Forelimb muscle (tissue), 1 donor: ENCODE measurements at places on chromosomes 1 and 21.
A peak's percentile ranks its signal among the peaks of the same experiment; 100 is the strongest.

GRCh38 chr1:183248989-183249691 is 63.1 kb downstream of the LAMC2 start:
- DNase-seq = no peak

DNA sequence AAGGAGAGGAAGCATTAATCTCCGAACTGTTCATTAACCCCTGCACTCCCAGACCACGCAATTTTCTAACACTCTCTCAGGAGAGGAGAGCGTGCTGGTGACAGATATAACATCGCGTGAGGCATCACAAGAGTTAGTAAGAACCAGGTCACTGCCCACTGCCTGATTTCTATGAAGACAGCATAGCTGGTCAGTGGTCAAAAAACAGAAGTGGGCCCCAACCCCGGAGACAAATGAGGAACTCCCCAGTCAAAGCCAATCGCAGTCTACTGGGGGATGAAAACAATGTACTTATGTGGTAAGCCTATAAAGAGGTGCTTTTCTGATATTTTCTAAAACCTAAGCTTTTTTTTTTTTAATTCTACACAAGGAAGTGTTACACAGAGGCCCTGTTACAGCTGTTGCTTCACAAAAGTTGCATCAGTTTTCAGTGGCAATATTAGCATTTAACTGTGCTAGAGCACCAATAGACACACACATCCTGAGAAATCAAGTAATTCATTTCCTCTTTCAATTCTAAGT is 231.8 kb upstream of the IRF2BP2 start:
- no peak for DNase-seq

GRCh38 chr1:26915204-26915842 is 1.5 kb upstream of the NR0B2 start:
- no peak for DNase-seq

DNA sequence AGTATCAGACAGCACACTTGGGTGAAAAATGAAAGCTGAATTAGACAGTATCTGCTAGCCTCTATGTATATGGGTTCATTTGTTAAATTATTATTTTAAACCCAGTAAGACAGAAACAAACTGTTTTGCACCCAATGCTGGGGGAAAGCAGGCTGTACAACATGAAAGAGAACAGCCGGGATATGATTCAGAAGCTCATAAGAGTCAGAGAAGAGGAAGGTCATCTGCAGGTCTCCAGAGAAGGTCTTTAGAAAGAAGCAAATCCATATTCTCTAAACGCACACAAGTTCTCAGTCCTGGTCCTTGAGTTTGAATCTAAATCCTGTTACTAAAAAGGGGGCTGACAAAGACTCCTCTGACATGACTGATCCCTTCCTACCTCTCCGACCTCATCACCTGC is 155.1 kb downstream of the SIPA1L2 start:
- no peak for DNase-seq

GRCh38 chr1:51421964-51422363 is 91.6 kb upstream of the TTC39A start:
- peak; percentile 83 for DNase-seq

GRCh38 chr1:206911064-206911663 is 10.6 kb downstream of the FCMR start:
- no peak for DNase-seq

DNA sequence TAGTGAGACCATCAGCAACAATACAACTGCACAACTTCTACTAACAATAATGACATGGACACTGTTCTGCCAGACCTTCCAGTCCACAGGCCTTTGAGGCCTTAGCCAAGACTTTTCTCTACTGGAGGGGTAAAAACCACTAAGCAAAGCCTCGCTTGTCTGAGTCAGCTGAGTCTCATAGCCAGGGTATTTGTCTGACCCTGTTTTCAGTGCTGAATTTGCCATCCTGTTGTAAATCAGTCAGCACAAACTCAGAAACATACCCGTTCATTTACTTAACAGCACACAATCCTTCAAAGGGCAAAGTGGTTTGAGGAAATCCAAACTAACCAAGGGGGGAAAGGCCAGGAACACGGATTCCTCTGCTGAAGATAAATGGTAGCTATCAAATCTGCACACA is 537.8 kb downstream of the SMYD3 start:
- no peak for DNase-seq

DNA sequence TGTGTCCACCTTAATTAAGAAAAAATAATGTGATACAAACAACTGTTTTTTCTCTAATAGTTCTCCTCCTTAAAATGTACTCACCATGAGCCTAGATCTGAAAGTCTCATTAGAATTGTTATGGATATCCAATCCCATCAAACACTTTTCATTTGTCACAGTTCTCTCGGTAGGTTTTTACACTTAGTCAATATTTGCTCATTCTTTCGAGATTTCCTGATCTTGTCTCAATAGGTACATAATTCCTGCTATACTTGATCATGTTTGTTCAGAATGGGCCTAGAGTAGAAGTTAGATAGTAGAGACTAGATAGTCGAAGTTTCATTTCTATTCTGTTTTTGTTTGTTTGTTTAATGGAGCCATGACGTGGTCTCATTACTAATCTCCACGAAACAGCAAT is 2005.7 kb downstream of the NCAM2 start:
- DNase-seq = no peak

DNA sequence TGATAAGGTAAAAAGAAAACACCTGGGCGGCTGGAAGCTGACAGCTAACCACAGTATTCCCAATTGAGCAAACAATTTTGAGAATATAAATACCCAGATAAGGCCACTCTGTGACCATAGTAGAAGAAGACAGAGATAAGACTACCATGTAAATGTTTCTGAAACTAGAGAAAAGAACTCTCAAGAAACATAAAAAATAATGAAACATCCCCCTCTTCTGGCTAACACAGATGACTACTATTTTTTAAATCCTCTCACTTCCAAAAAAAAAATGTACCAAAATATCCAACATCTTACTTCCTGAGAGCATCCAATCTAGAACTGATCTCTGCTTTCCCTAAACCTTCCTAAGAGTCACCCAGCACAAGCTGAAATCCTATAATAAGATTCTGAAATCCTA is 125.9 kb downstream of the HFM1 start:
- DNase-seq = no peak

- DNase-seq = no peak
Measured at GRCh38 chr1:231443363-231443762, 21.3 kb upstream of the EGLN1 start.
